ENCODE measurements at places on chromosomes 7 and 10.

DNA sequence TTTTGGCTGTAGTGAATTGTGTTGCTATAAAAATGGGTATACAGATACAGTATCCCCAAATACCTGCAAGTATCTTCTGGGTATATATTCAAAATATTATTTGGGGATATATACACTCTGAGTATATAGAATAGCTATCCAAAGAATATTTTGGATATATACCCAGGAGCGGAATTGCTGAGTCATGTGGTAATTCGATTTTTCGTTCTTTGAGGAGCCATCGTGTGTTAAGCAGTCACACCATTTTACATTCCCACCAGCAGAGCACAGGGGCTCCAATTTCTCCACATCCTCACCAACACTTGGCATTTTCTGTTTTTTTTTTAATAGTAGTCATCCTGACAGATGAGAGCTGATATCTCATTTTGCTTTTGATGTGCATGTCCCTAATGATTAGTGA lies 61.9 kb downstream of the TEX36 start:
- no peak for DNase-seq

GRCh38 chr7:147485660-147486210 lies 1104.8 kb upstream of the C7orf33 start:
- DNase-seq = no peak

DNA sequence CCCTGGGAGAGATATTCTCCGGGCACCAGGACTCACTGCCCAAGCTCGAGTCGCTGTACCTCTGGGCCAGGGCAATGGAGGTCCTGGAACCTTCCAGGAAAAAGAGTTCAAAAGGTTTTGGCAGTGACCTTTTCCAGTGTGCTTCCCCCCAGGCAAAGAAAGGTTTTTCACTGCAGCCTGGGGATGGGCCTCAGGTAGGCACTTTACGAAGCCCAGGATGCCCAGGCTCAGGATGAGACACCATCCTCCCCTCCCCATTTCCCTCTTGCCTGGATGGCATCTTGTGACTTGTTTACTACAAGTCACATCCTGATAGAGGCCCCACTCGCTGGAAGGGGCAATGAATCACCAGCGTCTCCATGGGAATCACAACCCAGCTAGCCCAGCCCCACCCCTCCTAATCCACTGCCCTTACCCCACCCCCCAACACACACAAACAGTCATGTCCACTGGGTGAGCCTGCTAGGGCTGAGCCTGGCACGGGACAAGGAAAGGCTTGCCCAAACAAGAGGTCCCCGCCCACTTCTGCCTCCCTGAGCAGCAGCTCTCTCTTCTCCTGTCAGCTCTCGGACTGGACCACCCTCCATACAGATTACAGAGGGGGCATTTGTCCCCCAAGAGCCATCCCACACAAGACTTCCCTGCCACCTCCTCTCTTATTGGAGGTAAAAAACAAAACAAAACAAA lies 93.8 kb upstream of the SMNDC1 start:
- peak; percentile 58 for DNase-seq

- DNase-seq = no peak
Observed at GRCh38 chr10:99870123-99870730, 87.8 kb downstream of the ABCC2 start.

GRCh38 chr7:95454438-95455045 lies 19.7 kb upstream of the PON2 start:
- DNase-seq = no peak

DNA sequence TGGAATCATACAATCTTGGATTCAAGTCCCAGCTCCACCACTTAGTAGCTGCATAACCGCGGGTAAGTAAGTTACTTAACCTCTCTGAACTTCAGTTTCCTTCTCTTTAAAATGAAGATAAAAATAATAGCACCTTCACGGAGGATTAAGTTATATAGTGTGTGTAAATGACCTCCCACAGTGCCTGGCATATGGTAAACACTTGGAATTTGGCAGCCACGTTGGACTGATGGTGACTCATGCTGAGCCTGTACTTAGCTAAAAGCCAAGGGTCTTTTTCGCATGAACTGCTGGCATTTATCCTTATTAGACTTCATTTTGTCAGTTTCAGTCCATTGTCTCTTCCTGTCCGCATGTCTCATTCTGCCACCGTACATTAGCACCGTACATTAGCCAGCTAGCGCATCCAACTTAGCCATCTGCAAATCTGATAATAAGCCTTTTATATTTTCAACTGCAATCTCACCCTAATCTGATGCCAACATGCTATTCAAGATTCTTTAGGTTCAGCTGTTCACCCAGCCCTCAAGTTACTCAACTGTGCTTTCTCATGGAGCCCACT lies 11.2 kb downstream of the SLC13A4 start:
- no peak for DNase-seq

DNA sequence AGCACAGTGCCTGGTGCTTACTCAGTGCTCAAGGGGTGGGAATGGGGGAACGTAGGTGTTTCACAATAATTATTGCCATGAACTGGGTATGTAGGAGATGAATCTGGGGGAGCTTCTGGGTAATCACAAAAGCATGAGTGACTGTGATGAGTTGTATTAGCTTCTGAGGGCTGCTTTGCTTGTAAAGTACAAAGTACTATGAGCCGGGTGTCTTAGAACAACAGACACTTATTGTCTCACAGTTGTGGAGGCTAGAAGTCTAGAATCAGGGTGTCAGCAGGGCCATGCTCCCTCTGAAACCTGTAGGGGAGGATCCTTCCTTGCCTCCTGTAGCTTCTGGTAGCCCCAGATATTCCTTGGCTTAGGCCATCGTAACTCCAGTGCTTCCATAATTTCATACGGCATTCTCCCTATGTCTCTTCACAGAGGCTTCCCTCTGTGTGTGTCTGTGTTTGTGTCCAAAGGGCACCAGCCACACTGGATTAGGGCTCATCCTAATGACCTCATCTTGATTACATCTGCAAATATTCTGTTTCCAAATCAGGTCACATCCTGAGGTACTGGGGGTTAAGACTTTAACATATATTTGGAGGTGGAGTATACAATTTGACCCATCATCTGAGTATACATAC lies 84.8 kb upstream of the AGBL3 start:
- no peak for DNase-seq

DNA sequence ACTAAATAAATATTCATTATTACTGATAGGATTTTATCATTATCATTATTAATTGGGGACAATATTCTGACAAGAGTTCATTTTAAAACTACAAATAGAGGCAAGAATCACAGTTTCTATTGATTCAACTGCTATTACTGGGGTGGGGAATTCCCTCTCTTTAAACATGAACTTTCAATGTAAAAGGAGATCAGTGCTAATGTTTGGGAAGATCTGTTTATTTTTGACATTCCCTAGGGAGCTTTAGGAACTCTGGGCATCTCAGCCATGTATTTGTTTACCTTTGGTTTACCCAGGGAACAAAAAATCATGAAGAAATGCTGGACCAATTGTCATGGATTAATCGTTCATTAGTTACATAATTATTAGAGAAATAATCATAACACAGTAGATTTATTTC lies 443.2 kb upstream of the AKR1E2 start:
- no peak for DNase-seq

- DNase-seq = no peak
Observed at GRCh38 chr10:12633776-12634620, 284.7 kb downstream of the CAMK1D start.

DNA sequence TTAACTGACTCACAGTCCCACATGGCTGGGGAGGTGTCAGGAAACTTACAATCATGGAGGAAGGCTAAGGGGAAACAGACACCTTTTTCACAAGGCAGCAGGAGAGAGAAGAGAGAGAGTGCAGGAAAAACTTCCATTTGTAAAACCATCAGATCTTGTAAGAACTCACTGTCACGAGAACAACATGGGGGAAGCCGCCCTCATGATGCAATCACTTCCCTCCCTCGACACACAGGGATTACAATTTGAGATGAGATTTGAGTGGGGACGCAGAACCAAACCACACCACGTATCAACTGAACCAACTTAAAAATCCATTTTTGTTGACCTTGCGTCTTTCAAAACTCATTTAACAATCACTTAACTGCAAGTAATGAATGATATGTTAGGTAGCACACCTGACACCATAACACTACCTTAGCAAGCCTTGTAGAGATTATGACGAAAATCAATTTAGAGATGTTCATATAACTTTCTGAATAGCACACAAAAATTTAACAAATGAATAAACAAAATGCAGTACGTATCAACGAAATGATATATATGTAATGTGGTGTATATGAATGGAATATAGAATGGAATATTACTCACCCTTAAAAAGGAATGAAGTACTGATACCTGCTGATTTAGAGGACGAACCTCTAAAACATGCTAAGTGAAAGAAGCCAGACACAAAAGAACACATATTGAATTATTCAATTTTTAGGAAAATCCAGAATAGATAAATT lies 3.7 kb downstream of the FAM3C start:
- DNase-seq = no peak

- no peak for DNase-seq
Observed at GRCh38 chr7:39465055-39465929, 100.9 kb upstream of the YAE1 start.

DNA sequence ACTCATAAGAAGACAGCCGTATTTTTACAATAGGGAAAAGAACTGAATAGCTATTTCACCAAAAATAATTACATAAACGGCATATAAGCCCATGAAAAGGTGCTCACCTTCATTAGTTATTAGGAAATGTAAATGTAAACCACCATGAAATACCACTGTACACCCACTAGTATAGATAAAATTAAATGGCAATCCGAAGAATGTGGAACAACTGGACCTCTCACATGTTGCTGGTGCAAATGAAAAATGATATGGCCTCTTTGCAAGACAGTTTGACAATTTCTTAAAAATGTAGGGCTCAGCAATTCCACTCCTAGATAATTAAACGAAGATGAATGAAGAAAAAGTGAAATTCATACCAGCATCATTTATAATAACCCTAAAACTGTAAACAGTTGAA lies 91.8 kb downstream of the MAPK8 start:
- no peak for DNase-seq

- no peak for DNase-seq
Observed at GRCh38 chr7:127978421-127978820, 52.8 kb downstream of the LRRC4 start.

- DNase-seq = peak; percentile 78
Observed at GRCh38 chr7:521221-522070, 1.8 kb upstream of the PDGFA start.

DNA sequence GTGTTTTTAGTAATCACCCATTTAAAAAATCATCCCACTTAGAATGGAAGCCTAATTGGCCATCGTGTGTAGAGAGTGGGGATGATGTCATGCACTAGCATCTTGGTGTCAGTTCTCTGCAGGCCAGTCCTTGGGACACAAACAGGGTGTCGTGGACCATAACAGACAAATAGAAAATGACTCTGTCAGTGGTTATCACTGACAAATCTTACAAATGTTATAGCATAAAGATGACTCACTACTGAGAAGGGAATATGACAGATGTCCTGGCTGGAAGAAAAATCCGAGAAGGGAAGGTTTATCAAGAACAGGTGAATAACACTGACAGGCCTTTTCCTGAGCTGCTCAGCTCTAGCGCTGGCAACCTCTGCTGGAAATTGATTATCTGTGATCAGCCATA lies 10.6 kb downstream of the CABCOCO1 start:
- DNase-seq = no peak

DNA sequence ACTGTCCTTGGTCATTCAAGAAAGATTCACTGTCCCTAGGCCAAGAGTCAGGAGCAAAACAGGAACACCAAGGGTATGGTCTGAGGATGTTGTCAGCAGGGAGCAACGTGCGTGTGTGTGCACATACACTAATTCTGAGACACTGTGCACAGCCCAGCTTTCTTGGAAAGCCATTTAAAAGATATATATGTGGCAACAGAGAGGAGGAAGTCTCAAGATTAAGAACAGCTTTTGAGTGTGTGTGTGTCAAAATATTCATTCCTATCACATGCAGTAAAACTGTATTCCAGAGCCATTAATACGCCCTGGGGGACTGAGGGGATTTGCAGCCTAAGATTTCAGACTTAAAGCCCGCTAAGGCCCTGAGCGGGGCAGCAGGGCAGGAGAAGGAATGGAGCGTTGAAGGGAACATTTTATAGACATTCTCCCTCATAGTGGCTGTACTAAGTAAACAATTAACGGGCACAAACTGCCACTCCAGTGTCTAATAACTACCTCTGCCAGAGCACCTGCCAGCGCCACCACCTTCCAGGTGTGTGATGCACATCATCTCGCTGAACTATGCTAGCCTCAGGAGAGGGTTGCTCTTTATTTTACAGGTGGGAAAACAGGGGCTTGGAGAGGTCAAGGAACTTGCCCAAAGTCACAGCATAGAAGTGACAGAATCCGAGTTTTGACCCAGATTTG lies 2.0 kb downstream of the NOD1 start:
- no peak for DNase-seq

DNA sequence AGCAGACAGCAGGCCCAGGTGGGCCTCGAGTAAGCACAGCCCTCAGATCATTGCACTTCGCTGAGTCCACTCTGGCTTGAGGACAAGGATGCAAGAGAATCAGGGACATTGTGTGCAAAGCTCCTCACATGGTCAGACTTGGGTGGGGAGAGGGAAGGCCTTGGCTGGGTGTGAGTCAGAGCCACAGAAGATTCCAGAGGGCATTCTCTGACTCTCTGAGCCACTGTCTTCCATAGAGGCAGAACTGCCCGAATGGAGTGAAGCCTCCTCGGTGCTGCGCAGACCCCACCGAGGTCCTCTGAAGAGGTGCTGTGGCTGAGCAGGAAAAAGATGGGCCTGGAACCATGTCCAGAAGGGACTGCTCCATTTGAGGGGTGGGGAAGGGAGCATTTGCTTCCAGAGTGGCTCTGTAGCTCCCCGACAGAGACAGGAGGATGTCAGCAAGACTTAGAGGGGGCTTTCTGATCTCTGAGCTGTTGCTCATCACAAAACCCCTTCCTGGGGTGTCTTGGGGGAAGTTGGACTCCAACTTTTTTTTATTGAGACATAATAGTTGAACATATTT lies 120.8 kb downstream of the PTPN20 start:
- no peak for DNase-seq

- no peak for DNase-seq
Observed at GRCh38 chr7:67448271-67448670, 451.6 kb downstream of the TYW1 start.

- no peak for DNase-seq
Observed at GRCh38 chr7:46391231-46392201, 470.4 kb upstream of the IGFBP3 start.

DNA sequence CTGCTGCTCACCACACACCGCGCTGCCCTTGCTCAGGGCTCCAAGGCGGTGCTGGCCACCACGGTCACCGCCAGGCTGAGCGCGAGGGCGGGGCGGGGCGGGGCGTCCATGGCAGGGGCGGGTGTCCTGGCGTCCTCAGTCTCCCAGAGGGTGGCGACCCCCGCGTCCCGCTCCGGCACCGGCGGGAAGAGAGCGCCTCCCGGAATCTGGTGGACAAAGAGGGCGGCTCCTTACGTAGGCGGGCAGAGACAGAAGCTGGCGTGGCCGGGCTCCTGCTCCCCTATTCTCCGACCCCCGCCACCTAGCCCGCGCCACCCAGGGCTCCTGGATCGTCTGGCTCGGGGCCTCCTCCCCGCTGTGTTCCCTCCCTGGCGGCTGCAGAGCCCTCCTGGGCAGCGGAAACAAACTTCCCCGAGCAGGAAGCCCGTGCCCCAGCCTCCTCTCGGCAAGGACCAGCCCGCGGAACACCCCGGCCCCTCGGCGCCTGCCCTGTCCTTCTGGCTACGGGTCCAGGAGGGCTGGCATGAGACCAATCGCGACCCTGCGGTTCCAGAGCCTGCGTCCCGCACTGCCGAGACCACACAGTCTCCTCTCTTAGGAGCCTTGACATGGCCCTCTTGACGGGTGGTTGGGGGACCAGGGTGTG lies 133.8 kb upstream of the ZNF92 start:
- peak; percentile 61 for DNase-seq

All from lower lobe of right lung (tissue), 2 donors.